HepG2 (cell line): ENCODE measurements at places on chromosomes 16 and 17.

GRCh38 chr17:31413081-31413799 lies 21.8 kb downstream of the RAB11FIP4 start:
- DNase-seq, result no peak

DNA sequence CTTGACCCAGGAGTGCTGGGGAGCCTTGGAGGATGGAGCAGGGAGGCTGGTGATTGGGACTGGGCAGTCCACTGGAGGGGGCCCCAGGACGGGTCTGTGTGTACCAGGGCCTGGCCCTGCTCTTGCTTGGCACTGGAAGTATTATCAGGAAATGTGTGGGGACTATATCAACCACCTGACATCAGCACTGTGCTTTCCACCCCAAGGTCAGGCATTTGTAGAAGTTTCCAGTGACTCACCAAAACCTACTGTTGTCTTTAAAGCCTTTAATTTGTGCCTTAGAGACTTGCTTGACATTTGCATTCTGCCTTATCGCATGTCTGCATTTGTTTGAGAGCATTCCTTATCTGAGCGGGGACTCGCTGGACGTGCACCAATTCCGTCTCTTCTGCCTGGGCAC lies 323.1 kb downstream of the FOXL1 start:
- no peak for DNase-seq

DNA sequence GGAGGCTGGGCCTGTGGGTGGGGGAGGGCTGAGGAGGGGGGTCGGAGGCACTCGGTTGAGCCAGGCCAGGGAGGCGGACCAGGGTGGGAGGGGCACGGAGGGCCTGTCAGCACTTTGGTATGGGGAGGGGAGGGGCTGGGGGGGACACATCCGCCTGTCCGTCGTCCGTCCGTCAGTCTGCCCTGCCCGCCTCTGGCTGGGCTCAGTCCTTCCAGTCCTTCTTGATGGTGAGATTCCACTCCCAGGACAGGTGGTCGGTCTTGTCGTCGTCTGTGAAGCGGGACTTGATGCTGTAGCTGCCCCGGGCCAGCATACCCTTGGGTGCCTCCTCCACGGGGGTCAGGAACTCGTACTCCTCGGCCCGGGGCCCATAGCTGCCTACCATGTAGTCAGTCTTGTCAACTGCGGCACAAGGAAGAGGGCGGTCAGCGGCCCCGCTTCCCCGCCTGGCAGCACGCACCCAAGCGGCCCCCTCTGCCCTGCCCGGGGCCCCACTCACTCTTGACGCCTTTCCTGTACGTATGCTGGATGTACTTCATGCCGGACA lies 2.4 kb downstream of the ARHGDIA start:
- peak; percentile 59 for DNase-seq

- DNase-seq, result no peak
These were observed 6.4 kb downstream of the PDK2 start for GRCh38 chr17:50101346-50102163.

DNA sequence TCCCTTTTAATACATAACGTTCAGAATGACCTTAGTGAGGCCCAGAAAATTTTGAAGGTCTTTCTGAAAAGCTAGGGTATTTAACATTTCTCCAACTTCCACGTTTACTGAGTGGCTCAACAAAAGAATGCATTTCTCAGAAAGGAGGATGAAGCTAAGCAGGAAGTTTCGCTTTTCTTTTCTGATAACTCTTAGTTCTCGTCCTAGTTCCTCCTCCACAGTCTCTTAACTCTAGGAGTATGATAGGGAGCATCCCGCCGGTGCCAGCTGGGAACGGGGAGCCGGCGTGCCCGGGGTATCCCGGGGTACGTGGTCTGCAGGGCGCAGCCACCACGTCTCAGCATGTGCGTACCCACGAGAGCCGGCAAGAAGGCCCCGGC lies 363 bp downstream of the KARS1 start:
- no peak for DNase-seq
